ENCODE measurements at places on chromosomes 7 and 10.

- peak; percentile 2 for DNase-seq
Measured at GRCh38 chr7:40015790-40016296, 65.8 kb downstream of the CDK13 start.

DNA sequence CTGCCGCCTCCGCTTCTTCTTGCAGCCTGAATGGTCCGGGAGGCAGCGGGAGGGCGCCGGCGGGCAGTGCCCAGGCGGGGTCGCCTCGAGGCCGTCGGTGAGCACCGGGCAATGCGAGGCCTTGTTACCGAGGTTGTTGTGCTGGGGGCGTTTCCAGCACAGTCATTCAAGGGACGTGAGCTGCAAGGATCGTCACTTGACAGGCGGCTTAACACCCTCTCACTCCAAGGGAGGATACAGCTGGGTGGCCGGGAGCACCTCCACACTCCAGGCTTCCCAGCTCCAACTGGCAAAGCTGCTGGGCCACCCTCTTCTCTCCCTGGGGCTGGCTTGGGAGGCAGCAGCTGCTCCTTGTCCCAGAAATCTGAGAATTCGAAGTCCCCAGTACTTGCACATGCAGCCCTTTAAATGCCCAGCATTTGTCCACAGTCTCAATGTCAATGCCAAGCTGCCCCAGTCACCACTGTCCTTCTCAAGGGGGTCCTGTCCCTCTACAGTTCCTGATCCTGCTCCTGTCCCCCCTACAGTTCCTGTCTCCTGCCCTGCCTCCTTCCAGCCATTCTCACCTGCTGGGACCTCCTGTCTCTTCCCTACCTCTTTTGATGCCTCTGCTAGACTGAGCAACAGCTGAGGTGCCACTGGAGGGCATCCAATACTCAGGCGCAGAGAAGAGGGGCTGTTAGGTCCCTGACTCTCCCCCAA lies 4.4 kb upstream of the HOXA11 start:
- DNase-seq: no peak

GRCh38 chr10:92284112-92284704 lies 6.7 kb downstream of the CPEB3 start:
- DNase-seq: no peak

- no peak for DNase-seq
Measured at GRCh38 chr7:136000288-136000913, 23.2 kb upstream of the MTPN start.

GRCh38 chr7:131673576-131673975 lies 117.1 kb upstream of the PODXL start:
- no peak for DNase-seq

GRCh38 chr7:23167691-23168090 lies 14.2 kb upstream of the NUP42 start:
- DNase-seq: no peak

- DNase-seq: no peak
Measured at GRCh38 chr10:43955978-43956377, 307.3 kb upstream of the ZNF32 start.

DNA sequence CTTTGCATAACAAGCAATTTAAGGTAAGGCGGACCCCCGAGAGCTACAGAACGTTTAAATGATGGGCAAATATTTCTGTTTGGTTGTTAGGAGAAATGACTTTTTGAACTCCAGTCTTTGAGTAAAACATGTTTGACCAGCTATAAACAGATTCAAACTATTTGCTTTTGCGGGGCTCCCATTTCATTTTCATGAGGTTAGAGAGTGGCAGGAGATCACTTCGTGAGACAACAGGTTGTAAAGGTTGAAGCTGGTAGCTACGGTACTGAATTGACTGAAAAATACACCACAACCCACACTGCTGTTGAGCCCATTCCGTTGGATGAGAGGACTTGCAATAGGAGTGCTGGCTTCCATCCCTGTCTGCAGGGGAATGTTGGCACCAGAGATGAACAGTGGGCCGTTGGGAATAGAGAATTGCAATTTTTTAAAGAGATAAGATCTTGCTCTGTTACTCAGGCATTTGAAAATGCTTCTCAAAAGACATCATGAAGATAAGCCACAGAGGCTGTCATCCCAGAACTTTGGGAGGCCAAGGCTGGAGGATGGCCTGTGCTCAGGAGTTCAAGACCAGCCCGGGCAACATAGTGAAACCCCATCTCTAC lies 65.7 kb upstream of the CARD11 start:
- DNase-seq: no peak

GRCh38 chr7:34130558-34131295 lies 225.4 kb downstream of the BMPER start:
- no peak for DNase-seq

DNA sequence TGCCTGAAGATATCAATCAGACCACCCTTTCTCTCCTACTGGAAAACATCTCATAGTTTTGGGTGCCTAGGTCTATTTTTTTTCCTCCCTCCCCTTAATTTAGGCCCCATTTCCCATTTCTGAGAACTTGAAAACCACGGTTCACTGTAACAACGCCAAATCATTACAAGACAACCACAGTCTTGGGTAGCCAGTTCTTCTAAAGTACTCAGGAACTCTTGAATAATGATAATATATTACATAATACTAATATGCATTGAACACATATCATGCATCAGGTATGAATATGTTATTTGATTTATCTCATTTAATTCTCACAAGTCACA lies 185.1 kb upstream of the ADO start:
- DNase-seq: no peak

DNA sequence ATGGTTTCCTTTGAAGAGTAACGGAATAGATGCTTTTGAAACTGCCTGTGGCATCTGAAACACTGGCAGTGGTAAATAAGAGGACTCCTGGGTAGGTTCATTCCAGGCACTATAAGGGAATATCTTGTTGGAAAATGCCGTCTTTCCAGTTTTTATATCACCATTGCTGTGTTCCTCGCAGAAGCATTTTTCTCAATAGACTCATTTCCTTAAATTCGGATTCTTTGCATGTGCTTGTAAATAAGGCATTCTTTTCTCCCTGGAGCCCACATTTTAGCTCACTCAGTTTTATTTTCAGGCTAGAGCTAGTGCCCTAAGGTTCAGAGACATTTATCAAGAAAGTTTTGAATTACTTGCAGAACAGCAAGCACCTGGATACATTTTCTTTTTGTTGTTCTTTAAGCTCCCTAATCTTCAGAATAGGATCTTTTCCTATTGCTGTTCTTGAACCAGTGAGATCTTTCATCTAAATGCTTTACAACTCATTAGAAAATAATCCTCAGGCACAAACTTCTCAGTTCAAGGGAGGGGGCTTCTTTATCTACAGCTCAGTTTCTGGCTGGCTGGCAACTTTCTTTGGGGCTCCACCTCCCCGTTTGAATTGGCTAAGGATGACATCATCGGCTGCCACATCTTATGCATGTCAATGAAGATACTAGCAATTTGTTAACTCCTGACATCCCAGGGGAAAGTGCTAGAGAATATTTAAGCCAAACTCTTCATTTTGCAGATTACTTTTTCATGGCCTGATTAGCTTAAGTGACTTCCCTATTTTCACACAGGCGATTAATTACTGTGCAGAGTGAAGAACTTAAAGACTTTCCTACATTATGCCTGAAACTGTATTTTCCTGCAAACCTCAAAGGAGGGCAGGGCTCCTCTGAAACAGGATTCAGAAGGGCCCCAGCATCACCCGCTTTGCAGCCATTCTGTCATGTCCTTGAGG lies 133.7 kb upstream of the RSU1 start:
- DNase-seq: peak; percentile 0

DNA sequence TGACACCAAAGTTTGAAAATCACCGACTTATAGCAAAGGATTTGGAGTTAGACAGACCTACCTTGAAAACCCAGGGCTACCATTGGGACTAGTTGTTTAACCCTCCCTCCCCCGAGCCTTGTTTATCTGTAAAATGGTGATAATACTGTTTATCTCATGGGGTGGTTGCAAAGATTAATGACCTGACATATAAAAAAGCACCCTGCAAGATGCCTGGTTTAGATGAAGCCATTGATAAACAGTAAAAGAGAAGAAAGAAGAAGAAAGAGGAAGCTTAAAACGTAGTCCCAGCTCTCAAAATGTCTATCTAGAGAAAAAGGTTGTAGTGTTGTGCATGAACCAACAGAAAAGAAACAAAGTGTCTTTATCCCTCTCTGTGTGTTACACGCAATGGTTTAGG lies 145.7 kb downstream of the FGFR2 start:
- DNase-seq: no peak

- DNase-seq: no peak
Measured at GRCh38 chr10:100516847-100517246, 2.8 kb downstream of the SEC31B start.

- peak; percentile 100 for DNase-seq
Measured at GRCh38 chr7:30143748-30144251, 9.0 kb downstream of the MTURN start.

GRCh38 chr10:112985690-112986543 lies 35.9 kb downstream of the TCF7L2 start:
- DNase-seq: no peak

GRCh38 chr7:131506597-131506996 lies 49.8 kb downstream of the PODXL start:
- no peak for DNase-seq

DNA sequence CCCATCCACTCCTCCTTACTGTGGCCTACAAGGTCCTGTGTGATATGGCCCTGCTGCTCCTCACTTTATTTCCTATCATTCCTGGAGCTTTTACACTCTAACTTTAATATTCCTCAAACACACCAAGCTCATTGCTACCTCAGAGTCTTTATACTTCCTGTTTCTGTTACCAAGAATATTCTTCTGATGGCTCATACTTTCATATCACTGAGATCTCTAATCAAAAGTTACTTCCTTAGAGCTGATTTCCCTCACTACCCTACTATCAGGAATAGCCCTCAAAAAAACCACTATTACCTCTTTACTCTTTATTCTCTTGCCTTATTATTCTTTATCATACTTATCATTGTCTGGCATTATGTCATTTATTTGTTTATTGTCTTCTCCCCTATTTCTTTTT lies 5.8 kb upstream of the PPP3CB start:
- no peak for DNase-seq

DNA sequence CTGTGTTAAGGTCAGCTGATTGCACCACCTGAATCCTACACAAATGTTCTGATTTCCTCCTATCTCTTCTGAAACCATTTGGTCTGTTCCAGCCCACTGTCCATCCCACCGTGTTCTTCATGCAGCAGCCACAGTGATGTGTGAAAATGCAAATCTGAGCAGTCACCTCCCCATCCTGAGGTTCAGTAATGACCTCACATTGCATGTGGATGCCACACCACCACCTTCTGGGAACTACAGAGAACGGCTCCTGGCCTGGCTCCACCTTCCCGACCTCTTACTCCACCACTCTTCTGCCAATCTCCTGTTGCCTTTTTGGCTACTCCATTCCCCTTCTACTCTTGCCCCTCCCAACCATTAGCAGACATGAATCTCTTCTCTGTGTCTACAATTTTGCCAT lies 244.4 kb downstream of the TNS3 start:
- DNase-seq: no peak

DNA sequence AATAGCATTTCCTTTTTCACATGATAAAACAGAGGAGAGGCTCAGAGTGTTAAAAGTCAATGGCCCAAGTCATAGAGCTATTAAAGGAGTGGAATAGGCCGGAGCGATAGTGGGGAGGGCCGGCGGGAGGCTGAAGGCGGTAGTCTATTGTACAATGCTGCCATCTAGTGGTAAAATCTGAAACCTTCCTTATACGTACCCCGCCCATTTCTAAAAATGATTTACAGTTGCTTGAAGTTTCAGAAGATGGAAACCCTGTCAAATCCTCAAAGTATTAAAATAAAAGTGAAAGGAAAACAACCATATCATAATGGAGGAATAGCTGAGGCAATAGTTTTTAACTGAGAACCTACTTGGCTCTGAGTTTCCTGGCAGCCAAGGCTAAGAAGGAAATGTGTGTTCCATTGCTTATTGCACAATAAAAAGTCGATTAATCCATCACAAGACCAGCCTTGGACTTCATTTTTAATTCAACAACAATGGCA lies 209.1 kb downstream of the CCSER2 start:
- peak; percentile 32 for DNase-seq

DNA sequence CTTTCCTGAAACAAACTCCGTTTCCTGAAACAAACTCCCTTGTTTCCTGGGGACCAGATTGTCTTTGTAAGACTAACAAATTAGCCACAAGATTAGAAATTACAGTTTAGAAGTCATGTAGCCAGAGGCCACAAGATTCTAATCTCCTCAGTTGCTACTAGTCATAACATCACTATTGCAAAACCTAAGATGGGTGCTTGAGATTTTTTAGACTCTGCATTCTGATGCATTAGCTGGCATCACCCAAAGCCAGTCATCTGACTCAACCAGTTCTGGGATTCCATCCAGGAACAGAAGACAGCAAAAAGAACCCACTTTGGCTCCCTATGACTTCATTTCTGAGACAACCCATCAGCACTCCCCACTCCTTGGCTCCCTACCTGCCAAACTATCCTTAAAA lies 367.9 kb upstream of the MBL2 start:
- no peak for DNase-seq

DNA sequence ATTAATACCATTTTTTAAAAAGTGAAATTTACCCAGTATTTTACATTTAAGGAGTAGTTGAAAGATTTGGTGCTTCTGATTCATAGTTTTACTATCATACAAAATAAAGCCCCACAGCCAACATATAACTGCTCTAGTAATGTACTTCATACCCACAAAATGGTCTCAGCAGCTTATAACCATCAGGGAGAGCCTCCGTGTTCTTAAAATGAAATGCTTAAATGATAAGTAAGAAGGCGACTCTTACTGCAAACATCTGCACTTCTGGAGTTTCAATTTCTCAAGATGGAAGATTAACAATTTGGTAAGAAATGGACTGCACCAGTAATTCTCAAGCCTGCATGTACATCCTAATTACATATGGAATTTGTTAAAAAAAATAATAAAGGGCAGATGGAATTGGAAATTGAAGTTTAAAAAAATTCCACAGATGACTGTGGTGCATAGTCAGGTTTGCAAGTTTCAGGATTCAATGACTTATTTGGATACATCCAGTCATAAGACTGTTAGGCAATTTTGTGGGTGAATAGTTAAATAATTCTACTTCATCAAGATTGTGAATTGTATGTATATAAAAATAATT lies 461.0 kb downstream of the KIF20B start:
- no peak for DNase-seq

GRCh38 chr7:7642081-7642480 lies 1.5 kb downstream of the UMAD1 start:
- DNase-seq: no peak

- DNase-seq: no peak
Measured at GRCh38 chr10:108392286-108392685, 1227.8 kb upstream of the SORCS1 start.

- DNase-seq: no peak
Measured at GRCh38 chr7:104843198-104843597, 170.8 kb upstream of the KMT2E start.

GRCh38 chr10:13241613-13242012 lies 7.4 kb upstream of the UCMA start:
- no peak for DNase-seq

DNA sequence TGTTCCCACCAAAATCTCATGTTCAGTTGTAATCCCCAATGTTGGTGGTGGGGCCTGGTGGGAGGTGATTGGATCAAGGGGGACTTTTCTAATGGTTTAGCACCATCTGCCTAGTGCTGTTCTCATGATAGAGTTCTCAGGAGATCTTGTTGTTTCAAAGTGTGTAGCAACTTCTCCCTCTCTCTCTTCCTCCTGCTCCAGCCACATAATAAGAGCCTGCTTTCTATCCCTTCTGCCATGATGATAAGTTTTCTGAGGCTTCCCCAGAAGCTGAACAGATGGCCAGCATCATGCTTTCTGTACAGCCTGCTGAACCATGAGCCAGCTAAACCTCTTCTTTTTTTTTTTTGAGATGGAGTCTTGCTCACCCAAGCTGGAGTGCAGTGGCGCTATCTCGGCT lies 910.6 kb downstream of the KCNMA1 start:
- no peak for DNase-seq

- DNase-seq: no peak
Measured at GRCh38 chr7:142787783-142788182, 17.0 kb downstream of the PRSS2 start.
